Body of pancreas (tissue), 4 donors: ENCODE measurements at places on chromosomes 5 and 9. TPM values are rescaled to one million over a fixed set of nuclear protein-coding genes. Genes with fewer than 3 reads are reported as not detected.

DNA sequence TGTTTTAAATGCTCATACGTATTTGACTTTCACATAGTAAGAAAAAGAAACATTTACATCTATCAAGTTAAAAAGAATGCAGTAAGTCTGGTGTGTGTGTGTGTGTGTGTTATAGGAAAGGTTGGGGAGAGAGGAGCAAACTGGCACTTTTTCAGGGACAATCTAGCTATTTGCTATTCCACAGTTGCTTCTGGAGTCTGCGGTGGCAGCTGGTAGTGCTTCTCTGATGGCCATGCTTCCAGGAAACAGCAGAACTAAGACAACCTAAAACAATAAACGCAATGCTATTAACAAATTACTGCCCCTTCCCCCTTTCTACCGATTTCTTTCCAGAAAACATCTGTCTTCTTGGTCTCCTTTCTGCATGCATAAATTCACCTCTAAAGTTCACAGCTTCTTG is 70.0 kb upstream of the CDH10 start:
- no peak for DNase-seq

The NMUR2 gene
- total RNA-seq = not detected

- no peak for DNase-seq
Observed at GRCh38 chr5:166245556-166245955, 2045.9 kb upstream of the WWC1 start.

GRCh38 chr5:2755076-2755680 is 3.7 kb upstream of the IRX2 start:
- no peak for DNase-seq

The BARX1 gene
- total RNA-seq = 5.6 TPM

The BRIX1 gene
- 5.6 TPM for total RNA-seq

The HSPB3 gene
- total RNA-seq = not detected

The ENHO gene
- 2.9 TPM for total RNA-seq

- no peak for DNase-seq
Observed at GRCh38 chr5:7015586-7016256, 302.5 kb downstream of the TENT4A start.

DNA sequence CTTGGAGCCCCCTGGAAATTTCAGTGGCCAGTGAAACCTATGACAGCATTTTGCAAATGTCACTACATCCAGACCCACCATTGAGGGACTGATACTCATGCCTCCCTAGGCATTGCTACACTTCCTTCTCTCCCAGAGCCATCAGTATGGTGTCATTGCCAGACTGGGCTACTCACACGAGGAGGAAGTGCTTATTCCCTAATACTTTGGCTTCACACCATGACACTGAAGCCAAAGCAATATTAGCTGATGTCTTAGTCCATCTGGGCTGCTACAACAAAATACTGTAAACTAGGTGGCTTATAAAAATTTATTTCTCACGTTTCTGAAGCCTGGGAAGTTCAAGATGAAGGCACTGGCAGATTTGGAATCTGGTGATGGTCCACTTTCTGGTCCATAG is 22.6 kb downstream of the TRPM3 start:
- no peak for DNase-seq

DNA sequence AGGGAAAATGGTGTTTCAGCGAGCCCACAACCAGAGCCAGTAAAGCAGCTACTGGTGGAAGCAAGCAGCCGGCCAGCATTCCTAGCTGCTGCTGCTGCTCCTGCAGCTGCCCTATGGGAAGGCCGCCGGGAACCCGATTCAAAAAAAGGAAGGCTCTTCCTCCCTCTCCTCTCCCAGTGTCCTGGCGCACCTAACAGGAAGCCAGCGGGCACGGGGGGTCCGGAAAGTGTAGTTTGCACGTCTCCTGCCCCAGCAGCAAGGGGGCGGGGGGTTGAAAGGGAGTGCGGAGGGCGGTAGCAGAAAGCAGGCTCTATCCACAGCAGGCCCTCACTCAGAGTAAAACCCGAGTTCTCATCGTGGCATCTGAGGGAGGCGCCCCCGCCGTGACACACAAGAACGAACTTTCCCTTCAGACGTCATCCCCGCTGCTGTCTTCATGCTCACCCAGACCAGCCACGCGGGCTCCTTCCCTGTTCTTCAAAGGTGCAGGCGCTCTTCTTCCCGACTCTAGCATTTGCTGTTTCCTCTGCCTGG is 16.5 kb downstream of the GRXCR2 start:
- peak; percentile 25 for DNase-seq

GRCh38 chr9:112198646-112199045 is 23.5 kb upstream of the SUSD1 start:
- no peak for DNase-seq

DNA sequence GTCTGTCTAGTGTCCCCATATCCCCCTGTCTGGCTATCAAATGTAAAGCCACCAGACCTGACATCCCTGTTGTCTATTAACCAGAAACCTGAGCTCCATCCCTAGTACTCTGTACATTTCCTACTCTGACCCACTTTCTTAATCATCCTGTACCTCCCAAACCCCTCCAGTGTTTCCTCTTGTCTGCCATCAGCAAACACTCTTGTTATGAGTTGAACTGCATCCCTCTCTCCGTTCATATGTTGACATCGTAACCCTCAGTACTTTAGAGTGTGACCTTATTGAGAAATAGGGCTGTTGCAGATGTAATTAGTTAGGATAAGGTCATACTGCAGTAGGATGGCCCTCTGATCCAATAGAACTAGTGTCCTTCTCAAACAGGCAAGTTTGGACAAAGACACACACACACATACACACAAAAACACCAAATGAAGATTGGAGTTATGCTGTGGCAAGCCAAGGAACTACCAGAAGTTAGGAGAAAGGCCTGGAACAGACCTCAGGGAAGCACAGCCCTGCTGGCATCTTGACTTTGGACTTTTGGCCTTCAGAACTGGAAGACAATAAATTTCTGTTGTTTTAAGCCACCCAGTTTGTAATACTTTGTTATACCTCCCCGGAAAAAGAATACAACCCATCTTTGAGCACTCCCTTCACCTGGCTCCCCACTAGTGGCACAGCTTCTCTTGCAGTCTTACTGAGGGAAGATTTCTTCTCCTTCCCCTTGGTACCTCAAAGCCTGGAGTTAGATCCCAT is 180.0 kb upstream of the PTGER4 start:
- no peak for DNase-seq

DNA sequence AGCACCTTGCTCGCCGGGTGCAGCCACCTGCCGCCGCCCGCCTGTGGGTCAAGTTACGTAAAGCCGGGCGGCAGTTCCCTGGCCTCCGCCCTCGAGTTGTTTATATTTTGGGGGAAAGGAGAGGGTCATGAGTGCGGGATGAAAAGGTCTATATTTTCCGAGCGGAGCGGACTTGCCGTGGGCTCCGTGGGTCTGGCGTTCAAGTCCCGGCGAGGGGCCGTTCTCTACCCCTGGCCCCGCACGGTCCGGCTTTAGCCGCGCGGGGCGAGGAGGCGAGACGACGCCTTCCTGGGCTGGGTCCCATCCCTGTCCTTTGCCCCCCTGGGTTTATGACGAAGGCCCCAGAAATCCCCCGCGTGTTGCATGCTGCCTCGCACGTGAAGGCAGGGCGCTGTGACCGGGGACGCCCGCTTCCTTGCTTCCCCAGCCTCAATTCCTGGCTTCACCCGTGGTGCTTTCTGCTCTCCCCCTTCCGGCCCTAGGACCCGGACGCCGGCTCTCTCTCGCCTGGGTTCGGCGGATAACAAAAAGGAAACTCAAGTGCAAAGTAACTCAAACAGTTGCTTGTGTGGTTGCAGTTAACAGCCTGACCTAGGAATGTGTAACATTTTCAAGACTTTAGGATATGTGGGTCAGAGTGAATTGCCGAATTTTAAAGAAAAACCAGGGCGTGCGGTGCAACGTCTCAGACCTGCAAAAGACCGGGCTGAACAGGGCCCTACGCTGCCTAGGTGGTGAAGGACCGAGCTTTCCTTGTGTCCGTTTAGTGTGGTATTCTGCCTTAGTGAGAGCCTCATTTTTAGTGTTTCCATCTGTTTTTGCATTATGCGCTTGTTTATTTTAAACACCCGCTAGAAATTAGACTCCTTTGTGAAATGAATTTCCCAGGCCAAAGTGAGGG is 810 bp downstream of the VPS13A start:
- peak; percentile 39 for DNase-seq

DNA sequence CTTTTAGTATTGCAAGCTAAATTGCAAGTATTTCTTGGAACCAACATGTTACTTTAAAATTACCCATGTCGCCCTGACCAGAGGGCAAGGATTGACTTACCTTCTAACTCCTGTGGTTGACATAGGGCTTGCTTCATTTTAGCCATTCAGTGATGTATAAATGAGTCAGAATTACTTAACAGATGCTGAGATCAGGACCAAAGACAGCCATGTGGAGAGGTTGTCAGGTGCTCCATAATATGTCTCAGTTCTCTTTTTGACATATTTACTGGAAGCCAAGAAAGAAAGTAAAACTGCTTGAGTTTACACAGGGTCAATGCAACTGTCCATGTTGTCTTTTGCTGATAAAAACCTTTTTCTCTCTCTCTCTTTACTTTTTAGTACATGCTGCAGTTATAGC is 33.2 kb downstream of the F2RL2 start:
- DNase-seq = no peak

DNA sequence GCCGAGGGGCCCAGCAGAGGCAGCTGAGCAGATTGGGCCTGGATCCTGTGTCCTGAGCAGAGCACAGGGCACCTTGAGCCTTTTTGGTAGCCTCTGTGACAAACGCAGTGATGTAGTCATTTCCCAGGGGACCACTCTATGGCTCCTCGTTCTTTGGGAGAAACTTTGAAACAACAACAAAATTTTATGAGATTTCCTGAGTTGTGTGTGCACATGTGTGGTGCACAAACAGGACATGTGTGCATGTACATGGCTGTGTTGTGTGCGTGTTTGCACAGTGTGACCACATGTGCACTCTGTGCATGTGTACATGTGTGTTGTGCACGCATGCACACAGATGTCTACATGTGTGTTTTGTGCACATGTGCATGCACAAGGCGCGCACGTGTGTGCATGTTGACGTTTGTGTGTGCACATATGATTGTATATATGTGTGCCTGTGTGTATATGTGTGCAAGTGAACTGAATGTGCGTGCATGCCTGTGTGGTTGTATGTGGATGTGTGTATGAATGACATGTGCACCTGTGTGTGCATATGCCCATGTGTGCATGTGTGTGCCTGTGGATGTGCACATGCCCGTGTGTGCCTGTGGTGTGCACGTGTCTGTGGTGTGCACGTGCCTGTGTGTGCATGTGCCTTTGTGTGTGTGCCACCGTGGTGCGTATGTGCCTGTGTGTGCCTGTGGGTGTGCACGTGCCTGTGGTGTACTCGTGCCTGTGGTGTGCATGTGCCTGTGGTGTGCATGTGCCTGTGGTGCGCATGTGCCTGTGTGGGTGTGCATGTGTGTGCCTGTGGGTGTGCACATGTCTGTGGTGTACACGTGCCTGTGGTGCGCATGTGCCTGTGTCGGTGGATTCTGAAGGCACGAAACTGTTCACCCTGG is 221.6 kb downstream of the CACNA1B start:
- DNase-seq = no peak
